G401 (cell line): ENCODE measurements at places on chromosomes 7 and 10.

GRCh38 chr7:142805350-142806021 is 34.7 kb downstream of the PRSS2 start:
- DNase-seq: no peak

DNA sequence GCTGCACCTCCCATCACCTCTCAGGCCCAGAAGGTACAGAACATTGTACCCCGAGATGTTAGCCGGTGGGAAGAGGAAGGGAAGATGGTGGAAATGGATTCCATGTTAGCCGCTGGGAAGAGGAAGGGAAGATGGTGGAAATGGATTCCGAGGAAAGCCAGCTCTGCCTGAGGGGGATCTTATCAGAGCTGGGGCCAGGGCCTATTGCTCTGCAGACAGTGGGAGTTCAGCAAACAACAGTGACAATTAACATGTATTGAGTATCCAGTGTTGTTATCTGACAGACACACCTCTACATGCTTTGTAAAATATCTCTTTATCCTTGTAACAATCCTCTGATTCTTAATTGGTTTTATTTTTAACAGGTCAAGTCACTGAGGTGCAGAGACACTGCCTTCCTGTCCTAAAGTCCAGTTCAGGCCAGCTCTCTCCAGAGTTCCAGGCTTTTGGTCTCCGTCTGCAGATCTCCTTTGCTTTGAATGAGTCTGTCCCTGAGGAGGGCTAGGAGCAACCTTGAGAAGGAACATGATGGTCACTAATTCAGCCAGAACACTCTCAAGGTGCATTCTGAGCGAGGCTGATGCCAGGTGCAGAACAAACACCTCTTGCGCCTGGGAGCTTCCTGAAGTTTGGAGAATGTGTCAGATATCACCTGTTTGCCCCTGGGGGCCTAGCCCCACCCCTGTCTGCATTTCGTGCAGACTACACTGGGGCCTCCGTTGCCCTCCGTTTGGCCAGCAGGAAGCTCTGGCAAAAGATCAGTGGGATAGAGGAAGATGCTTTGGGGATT is 82.4 kb upstream of the PODXL start:
- no peak for DNase-seq

- no peak for DNase-seq
Measured at GRCh38 chr7:44067064-44067951, 1.9 kb upstream of the PGAM2 start.

DNA sequence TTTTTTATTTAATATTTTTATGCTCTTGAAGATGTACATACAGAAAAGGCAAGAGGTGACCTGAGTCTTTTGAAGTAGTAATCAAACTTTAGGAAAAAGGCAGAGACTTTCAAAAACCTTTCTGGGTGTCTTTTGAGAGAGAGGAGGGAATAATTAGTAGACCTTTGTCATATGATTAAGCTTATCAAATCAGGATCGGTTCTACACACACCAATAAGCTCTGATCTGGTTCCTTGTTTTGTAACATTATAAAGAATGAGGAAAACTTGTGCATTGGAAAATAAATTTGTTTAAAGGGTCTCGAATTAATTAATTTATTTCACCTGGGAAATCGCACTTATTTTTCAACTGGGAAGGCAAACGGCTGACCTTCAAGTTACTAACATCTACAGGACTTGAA is 11.9 kb downstream of the TWIST1 start:
- DNase-seq: no peak

DNA sequence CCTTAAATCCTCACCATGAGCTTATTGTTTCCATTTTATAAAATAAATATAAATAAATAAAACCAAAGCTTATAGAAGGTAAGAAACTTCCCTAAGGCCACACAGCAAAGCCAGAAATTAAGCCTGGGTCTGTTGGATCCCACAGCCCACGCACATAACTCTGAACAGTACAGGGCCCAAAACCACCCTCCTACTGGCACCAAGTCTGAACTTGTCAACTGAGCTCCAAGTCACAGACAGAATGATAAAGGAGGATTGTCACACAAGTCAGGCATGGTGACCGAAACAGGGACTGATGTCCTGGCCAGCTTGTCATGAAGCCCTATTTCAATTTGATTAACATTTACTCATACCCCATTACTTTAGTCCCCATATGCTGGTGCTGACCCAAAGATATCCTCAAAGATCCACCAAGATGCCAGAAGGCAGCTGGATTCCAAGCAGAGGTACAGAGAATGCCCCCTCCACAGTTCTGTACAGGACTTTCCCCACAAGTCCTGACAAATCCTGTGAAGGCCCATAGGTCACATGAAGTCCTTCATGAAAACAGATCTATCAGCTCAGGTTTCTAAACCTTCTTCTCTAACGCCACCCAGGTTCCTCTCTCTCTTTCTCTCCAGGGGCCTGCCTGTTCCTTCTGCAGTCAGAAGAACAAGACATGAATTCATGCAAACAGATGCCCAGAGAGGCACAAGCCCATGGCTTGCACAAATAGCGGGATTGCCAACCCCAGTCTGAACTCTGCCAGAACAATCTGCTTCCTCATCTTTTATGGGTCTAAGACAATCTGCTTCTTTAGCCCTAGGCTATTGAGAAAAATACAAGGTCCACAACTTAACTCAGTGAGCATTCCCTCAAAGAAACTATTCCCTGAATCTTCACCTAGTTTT is 60.9 kb downstream of the GLI3 start:
- peak; percentile 10 for DNase-seq

- DNase-seq: no peak
Measured at GRCh38 chr7:140734729-140735128, 38.2 kb downstream of the NDUFB2 start.

DNA sequence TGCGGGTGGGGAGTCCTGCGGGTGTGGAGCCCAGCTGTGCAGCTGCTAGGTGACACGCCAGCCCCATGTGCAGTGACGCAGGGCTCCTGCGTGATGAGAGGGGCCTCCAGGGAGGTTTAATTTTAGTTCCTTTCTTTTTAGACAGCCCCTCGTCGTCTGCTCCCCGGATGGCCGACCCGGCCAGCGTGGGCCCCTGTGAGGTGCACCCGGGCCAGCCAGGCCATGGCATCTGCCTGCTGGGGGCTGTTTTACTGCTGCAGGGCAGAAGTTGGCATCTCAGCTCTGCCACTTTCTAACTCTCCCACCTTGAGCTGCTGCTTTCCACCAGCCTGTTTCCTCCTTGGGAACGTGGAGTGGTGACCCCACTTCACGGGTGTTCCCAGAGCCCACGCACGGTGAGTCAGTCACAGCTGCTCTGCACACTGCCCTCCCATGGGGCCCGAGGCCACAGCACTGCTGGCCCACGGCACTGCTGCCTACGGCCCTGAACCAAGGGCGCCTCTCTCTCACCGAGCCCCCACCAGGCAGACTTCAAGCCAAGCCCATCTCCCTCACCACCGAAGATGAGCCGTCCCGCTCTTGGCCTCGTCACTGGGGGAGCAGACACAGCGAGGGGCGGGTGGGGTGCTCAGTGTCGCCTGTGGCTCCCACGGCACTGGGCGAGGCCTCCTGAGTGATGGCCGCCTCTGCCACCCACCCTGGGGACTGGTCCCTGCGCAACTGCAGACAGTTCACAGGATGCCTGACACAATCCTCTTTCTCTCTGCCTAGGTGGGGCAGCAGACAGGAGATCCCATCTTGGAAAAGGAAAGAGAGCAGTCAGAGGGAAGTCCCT is 21.3 kb downstream of the CYP2W1 start:
- DNase-seq: no peak

DNA sequence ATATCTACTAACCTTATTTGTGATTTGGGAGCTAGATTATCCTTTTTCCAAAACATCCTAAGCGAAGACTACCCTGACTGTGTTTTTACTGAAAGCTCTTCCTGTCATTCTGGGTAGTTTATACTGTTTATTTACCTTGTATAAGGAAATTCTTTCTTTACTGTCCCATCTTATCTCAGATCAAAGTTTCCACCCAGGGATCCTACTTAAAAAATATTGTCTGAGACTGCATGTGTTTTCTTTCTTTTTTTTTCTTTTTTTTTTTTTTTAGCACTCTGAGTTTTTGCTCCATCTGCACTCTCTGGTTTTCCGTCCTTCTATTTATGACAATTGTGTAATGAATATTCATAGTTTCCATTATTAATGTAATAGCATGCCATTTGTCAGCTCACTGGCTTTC is 26.5 kb downstream of the CDK14 start:
- DNase-seq: no peak

- peak; percentile 86 for DNase-seq
Measured at GRCh38 chr7:5428478-5429252, 5.0 kb upstream of the TNRC18 start.

DNA sequence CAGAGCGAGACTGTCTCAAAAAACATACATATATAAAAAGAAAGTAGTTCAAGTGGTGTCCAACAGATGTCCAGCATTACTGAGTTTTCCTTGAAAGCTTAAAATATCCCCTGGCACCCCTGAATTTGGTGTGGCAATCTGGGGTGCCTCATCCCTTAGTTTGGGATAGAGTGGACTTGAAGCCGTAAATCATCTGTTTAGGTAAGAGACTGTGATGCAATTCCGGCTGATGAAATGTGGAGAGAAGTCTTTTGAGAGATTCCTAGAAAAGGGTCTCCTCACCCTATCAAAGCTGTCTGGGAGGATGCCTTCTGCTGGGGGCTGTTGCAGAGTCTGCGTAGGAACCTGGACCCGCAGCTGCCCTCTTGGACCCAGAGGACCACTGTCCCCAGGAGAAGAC is 408.0 kb downstream of the RPS24 start:
- DNase-seq: no peak

DNA sequence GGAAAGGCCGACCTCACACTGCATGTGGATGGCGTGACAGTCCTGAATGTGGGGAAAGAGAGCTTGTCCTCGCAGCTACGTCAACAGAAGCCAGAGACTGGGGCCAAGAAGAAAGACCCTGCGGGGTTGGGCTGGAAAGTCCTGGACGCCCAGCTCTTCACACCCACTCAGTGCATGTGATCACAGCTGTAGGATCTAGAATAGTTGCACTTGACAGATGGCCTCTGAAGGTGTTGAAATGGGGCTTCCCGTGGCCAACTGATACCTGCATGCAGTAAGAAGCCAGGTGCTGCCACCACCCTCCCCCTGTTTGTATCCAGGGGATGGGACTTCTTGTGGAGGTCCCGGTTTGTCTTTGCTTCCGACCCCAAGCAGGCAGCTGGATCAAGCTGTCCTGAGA is 34.1 kb upstream of the OCM2 start:
- no peak for DNase-seq

GRCh38 chr7:101094791-101095375 is 9.6 kb downstream of the TRIM56 start:
- DNase-seq: peak; percentile 28

GRCh38 chr7:159139639-159140038 is 5.0 kb downstream of the VIPR2 start:
- DNase-seq: no peak
